ENCODE measurements at places on chromosomes 12 and 14. TPM values are rescaled to one million over a fixed set of nuclear protein-coding genes. Genes with fewer than 3 reads are reported as not detected.

CISTR gene
- total RNA-seq: not detected

SMCO2 gene
- total RNA-seq: 0.26 TPM

LRRK2 gene
- total RNA-seq: 10.8 TPM

PRH2 gene
- total RNA-seq: not detected

KIF26A gene
- 2.0 TPM for total RNA-seq

HOXC4 gene
- total RNA-seq: 0.26 TPM

FOXG1 gene
- total RNA-seq: not detected

GPX2 gene
- not detected for total RNA-seq

DPY19L2 gene
- total RNA-seq: 4.4 TPM

NEMP1 gene
- 7.7 TPM for total RNA-seq

ARMH4 gene
- total RNA-seq: 6.3 TPM

NPFF gene
- not detected for total RNA-seq

C12orf50 gene
- under 0.01 TPM for total RNA-seq

NXPH4 gene
- total RNA-seq: 0.50 TPM

GPR68 gene
- total RNA-seq: 0.26 TPM

SERPINA5 gene
- total RNA-seq: not detected

SELPLG gene
- 0.51 TPM for total RNA-seq

KLRC1 gene
- not detected for total RNA-seq

ACVR1B gene
- 12.4 TPM for total RNA-seq

DHRS1 gene
- total RNA-seq: 6.9 TPM

TAS2R9 gene
- not detected for total RNA-seq

ANO2 gene
- not detected for total RNA-seq

SERPINA12 gene
- not detected for total RNA-seq

NEK9 gene
- 91.7 TPM for total RNA-seq

All from fibroblast of lung (primary cell).